Frontal cortex (tissue), 4 donors: ENCODE measurements at places on chromosomes 5 and 9. TPM values are rescaled to one million over a fixed set of nuclear protein-coding genes. Genes with fewer than 3 reads are reported as not detected.

DNA sequence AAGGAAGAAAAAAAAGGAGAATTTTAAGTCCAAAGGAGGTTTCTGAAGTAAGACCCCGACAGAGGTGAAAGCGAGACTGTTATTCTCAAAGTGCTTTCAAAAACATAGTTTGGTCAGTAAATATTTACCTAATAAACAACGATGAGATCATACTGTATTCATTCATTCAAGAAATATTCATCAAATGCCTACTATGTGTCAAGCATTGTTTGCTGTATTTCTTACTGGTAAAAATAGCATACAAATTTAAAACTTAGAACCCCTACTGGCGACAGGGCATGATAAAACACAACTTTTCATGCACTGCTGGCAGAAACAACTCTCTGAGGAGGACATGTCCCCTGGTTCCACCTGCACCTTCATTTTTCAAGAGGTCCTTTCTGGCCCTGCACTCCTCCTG is 190.7 kb downstream of the CDK5RAP2 start:
- DNase-seq: no peak

DNA sequence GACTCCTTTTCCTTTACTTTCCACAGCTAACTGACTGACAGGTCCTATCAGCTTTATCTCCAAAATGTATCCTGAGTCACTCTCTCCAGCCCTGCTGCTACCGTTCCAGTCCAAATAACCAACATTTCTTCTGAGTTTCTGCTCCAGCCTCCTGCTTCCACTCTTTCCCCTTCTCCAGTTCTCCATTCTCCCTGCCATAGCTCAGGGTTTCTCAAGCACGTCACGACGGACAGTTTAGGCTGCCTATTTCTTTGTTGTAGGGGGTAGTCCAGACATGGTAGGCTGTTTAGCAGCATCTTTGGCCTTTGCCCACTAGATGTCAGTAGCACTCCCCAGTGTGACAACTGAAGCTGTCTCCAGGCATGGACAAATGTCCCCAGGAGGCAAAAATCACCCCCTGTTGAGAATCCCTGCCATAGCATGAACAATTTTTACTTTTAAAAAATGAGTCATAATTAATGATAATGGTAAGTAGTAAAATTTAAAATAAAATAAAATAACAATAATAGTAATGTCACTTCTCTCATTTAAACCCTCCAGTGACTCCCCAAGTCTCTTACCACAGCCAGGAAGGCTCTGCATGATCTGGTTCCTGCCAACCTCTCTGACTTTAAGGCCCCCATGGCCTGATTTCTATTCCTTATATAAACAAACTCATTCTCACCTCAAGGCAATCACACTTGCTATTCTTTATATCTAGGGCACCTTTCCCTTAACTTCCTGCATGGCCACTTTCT is 105.4 kb upstream of the FER start:
- DNase-seq: peak; percentile 48

- DNase-seq: no peak
These were observed 96.5 kb upstream of the ZNF608 start for GRCh38 chr5:124842725-124843595.

DNA sequence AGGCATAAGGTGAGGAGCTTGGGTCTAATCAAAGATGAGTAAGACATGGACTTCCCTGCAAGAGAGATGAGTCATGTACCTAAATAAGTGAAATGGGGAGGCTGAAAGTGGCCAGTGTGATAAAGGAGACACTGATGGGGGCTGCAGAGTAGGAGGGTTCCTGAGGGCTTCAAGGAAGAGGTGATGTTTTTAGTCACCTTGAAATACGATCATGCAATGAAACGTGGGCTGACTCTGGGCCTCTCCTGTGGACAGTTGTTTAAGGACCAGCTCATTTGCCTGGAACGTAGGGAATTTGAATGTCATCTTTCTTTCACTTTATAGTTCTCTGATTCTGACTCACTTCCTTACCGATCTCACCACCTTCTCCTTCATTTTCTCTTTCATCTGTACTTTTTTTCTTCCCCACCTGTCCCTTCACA is 49.6 kb upstream of the CPLX2 start:
- no peak for DNase-seq

The ST8SIA4 gene
- total RNA-seq: 76.2 TPM

DNA sequence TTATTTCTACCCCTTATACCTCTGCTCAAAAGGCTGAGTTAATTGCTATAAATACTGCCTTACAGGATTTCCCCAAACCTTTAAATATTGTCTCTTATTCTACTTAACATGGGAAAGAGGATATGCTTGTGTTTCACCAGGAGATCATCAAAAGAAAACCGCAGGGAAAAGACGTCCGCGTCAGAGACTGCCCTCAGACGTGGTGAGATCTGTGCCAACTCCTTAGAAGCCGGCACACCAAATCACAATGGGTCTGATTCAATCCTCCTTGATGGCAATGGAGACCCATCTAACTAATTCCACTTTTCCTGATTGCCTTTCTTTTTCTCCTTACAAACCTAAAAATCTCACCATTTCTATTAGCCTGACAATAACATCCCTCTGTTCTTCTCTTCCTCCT is 55.0 kb downstream of the SH3PXD2B start:
- no peak for DNase-seq
